Stimulated activated CD8-positive, alpha-beta memory T cell treated with anti-CD3 and anti-CD28 coated beads, Interleukin-7, amount 100 ng/mL, for 48 hours (primary cell): ENCODE measurements at places on chromosomes 3 and 15.

DNA sequence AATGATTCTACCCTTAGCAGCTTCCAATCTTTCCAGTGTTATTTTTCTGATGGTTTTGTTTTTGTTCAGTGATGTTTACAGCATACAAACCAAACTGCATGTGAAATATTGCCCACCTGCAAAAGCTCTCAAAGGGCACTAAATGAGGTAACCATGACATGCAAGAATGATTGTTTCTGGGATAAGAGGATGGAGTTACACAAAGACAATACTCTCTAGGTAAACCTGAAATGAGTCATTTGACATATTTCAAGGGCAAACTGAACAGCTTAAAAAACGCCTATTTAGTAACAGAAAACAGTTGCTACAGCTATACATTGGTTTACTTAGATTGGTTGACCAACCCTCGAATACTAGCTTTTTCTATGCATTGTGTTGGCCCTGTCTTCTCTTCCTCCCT lies 481.7 kb downstream of the ZPLD1 start:
- DNase-seq, result no peak

DNA sequence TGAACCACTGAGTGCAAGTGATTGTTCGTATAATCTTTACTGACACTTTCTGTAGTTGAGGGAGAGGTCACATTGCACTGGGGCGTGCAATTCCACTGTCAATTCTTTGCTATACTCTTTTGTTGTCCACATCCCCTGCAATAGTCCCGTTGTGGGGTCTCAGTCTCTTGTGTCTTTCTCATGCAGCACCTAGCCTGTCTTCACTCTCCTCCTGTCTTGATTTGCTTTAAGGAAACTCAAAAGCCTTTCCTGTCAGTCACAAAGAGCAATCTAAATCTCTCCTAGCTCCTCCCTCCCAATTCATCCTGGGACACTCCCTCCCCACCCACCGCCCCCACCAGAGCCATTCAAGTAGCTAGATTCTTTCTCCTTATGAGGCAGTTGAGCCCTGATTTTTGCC lies 13.2 kb upstream of the TMEM158 start:
- no peak for DNase-seq

GRCh38 chr15:83319771-83320170 lies 35.3 kb upstream of the BNC1 start:
- no peak for DNase-seq

DNA sequence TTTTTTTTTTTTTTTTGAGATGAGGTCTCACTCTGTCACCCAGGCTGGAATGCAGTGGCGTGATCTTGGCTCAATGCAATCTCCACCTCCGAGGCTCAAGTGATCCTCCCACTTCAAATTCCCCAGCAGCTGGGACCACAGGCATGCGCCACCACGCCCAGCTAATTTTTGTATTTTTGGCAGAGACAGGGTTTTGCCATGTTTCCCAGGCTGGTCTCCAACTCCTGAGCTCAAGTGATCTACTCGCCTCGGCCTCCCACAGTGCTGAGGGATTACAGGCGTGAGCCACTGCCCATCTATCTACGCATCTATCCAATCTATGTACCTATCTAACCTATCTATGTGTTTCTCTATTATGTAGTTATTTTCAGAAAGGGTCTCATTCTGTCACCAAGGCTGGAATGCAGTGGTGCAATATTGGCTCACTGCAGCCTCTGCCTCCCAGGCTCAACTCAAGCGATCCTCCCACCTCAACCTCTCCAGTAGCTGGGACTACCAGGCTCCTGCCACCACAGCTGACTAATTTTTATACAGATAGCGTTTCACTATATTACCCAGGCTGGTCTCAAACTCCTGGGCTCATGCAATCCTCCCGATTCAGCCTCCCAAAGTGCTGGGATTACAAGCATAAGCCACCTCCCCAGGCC lies 20.2 kb upstream of the GPX1 start:
- DNase-seq, result no peak

- no peak for DNase-seq
Measured at GRCh38 chr15:89187986-89188514, 33.3 kb downstream of the RLBP1 start.

DNA sequence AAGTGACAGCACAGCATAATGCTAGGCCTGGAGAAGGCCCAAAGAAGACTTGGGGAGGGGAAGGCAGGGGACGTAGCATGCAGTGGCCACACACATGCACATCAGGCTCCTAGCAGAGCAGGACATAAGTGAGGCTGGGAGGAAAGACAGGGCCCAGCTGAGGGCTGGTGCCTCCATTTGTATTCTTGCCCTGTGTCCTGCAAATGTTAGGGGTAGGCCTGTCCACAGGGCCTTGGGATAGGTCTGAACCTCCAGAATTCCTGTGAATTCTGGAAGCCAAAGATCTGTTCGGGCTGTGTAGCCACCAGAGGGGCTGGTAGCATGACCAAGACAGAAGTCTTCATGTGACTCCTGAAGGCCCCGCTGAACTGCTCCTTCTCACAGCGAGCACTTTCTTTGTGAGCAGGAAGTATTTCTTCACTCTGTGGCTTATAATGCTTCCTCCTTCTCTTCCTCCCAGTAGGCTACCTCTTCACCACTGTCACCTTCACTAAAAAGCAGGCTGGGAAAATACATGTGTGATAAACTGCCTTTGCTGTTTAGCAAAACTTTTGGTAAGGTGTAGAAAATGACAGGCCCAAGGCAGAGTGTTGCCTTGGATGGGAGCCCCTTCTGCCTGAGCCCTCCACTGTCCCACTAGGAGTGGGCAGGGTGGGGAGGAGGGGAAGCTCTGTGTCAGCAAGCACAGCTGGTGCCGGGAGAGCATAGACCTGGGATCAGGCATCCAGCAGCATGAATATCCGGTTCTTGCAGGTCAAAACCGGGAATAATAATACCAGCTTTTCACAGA lies 8.4 kb downstream of the CERS3 start:
- no peak for DNase-seq
